ENCODE measurements at places on chromosomes 1 and 21.

DNA sequence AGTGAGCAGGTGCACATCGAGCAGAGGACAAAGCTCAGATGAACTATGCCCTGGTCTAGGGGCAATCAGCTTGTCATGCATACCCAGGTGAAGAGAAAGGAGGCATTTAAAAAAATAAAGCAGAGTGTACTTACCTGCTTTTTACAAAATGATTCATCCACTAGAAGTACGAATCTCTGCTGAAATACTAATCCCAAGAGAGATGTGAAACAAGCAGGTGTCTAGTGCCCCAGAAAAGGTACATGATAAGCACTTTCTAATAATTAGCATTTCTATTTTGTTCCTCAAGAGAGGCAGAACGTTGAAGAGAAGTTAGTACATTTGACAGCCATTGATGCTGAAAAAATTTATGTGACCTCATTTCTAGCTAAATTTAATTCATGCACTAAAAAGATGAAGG lies 31.1 kb downstream of the CHODL start:
- DNase-seq = peak; percentile 88

DNA sequence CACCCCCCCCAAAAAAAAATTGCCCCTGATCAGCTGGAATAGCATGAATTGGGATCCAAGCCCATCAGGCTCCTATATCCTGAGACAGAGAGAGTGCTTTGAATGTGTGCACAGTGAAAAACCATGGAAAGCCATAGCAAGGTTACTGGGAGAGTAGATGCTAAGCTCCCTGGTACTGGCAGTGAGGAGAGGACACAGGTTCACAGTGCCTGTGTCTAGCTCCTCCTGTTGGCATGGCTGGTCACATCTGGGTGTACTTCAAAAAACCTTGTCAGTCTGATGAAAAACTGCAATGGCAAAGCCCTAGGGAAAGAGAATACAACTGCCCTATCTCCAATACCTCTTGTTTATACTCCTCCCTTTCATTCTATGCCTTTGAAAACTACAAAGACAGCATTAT lies 12.9 kb downstream of the COPA start:
- DNase-seq = peak; percentile 55

DNA sequence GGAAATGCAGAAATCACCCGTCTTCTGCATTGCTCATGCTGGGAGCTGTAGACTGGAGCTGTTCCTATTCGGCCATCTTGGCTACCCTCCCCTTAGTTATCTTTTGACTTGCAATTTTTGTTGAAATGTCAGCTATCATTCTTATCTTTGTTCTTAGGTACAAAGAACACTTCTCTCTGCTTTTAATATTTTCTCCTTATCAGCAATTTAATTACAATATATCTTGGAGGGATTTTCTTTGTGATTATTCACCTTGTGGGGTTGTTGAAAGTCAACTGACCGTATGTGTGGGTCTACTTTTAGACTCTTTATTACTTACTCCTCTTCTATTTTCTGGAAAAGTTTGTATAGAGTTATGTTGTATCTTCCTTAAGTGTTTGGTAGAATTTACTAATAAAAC lies 43.1 kb upstream of the PKP1 start:
- no peak for DNase-seq

DNA sequence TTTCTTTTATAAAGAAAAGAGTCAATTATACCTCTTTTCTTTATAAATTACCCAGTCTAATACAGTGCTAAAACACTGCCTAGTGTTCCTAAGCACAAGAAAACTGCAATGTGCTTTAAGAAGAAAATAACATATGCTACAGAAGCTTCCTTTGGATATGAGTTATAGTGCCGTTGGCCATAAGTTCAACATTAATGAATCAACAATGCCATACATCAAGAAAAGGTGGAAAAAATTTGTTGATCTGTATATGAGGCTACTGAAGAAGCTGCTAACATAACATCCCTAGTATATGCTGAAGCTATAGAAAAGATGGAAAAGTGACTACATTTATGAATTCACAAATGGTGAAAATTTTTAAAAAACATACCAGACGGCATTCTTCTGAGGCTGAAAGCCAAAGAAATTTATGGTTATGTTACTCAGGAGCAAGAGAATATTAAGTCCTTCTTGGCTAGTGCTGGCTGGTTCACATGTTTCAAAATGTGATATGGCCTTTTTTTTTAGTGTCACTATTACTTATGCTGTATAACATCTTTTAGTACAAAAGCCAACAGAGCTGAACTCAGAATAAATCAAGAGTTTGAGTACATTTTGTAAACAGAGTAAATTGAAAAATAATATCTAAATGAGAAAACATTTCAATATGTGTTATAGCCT lies 743.2 kb upstream of the RGS18 start:
- no peak for DNase-seq

GRCh38 chr1:198153804-198154203 lies 3.0 kb upstream of the NEK7 start:
- no peak for DNase-seq

DNA sequence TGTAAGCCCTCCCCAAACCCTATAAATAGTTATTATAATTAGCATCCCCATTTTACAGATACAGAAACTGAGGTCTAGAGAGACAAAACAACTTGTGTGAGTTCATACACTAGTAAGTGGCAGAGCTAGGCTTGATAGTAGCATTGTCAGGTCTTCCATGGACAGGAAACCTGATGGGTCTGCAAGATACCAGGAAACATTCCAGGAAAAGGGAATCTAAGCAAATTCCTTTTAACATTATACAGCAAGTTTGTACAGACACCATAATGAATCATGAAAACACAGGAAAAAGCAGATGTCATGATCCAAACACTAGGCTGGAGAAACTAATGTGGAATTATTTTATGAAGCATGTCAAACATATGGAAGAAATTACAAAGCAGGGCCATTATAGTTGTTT lies 89.1 kb upstream of the KCNK2 start:
- DNase-seq = no peak

DNA sequence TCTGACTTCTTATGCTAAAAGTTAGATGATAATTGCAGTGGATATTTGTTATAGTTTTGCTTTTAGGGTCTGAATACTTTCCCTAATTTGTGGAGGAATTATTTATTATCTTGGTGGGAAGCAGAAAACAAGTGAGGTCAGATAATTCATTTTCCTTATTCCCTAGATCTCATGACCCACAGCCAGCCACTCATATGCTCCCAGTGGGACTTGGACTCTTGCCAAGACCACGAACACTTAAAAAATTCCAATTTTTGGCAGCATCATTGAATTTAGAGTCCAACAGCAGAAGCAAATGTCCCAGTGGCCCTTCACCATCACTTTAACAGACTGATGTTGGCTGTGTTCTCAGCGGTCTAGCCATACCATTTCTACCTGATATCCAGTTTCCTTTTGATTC lies 204.2 kb downstream of the HMCN1 start:
- no peak for DNase-seq

DNA sequence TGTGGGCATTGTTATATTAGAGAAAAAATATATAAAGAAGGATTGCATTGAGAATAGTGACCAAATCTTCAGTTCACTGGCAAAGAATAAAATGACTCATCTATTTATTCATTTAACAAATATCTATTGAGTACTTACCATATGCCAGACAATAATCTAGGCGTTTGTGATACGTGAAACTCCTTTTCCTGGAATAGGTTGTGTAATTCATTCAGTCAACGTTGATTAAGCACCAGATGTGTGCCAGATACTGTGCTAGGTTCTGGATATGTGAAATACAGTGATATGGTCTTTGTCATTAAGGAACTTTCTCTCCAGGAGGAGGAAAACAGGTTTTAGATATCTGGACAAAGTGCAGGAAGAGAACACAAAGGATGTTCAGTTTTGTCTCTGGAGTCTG lies 344.5 kb downstream of the RWDD3 start:
- DNase-seq = no peak

DNA sequence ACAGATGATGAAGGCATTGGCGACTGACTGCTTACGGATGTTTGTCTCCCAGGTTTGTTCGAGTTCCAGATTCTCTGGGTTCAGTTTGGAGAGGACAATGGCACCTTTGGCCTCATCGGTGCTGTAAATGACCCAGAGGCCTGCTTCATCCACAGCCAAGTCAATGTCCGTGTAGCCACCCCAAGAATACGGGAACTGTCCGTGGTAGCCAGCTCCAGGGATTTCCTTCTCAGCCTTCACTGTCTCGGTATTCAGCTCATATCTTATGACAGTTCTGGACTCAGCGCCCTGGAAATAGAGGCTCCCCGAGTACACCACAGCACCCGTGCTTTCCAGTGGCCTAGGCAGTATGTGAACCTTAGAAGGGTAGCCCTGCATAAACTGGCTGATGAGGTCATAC lies 14.1 kb downstream of the MYOCOS start:
- no peak for DNase-seq

GRCh38 chr21:29308456-29308783 lies 9.7 kb downstream of the BACH1 start:
- no peak for DNase-seq

- no peak for DNase-seq
These were observed 392 bp upstream of the DMRTA2 start for GRCh38 chr1:50423670-50424000.

GRCh38 chr1:180805316-180805715 lies 107.4 kb upstream of the KIAA1614 start:
- no peak for DNase-seq

- DNase-seq = no peak
These were observed 2.5 kb downstream of the ATP5PF start for GRCh38 chr21:25732091-25732760.

DNA sequence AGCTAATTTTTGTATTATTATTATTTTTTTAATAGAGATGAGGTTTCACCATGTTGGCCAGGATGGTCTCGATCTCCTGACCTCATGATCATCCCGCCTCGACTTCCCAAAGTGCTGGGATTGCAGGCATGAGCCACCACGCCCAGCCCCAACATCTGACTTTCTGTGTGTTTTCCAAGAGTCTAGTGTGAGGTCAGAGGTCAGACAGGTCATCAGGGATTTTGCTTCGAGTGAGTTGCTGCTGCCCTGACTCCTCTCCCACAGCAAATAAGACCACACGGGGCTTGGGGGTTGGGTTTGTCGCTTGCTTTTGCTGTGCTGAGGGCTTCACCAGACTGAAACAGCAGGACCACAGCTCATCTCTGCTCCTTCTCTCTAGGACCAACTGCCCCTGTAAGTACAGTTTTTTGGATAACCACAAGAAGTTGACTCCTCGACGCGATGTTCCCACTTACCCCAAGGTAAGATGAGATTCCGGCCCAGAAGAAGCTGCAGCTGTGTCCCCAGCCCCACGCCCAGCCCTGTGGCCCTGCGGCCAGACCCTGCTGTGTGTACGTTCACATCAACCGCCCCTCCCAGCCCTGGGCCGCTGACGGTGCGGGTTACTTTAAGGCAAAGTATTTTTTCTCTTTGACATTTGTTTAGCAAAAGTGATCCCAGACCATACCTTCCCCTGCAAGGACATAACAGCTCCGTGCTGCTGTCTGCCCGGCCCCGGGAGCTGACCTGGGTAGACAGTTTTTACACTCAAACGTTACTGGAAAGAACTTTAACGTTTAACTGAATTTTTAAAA lies 97.5 kb downstream of the PDE9A start:
- DNase-seq = no peak

- no peak for DNase-seq
These were observed 118.1 kb downstream of the CACNA1E start for GRCh38 chr1:181601186-181601950.

DNA sequence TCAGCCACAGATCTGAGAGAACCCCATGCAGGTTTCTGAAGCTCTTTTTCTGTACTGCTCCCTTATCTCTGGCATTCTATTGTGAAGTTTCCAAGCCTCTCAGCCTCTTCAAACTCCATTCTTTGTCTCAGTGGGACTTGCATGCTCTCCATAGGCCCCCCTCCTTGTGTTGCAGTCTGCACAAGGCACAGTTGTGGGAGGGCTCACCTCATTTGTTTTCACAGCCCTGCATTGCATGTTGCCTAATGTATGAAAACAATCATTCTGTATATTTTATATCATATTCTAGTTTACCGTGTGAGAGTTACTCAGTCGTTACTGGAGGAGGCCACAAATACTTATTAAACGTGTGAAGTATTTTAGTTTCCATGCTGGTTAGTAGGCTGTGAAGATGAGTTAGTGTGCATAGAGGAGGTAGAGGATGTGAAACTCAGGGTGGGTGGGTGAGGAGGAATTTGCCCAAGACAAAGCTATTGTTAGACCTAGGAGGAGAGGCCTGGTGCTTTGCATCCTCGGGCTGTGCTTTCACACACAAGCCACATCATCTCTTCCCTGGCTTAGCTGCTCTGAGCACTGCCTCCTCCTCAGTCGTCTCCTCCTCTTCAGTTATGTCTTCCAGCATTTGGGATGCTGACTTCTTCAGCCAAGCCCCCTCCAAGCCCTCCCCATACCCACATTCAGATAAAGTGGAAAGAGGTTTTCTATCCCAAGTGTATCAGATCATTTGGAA lies 7.8 kb upstream of the CHI3L2 start:
- DNase-seq = no peak

- no peak for DNase-seq
These were observed 11.2 kb upstream of the CACYBP start for GRCh38 chr1:174988539-174988938.

GRCh38 chr1:30465096-30465495 lies 258.3 kb downstream of the MATN1 start:
- DNase-seq = no peak

GRCh38 chr1:158058237-158058985 lies 65.0 kb downstream of the KIRREL1 start:
- DNase-seq = no peak

DNA sequence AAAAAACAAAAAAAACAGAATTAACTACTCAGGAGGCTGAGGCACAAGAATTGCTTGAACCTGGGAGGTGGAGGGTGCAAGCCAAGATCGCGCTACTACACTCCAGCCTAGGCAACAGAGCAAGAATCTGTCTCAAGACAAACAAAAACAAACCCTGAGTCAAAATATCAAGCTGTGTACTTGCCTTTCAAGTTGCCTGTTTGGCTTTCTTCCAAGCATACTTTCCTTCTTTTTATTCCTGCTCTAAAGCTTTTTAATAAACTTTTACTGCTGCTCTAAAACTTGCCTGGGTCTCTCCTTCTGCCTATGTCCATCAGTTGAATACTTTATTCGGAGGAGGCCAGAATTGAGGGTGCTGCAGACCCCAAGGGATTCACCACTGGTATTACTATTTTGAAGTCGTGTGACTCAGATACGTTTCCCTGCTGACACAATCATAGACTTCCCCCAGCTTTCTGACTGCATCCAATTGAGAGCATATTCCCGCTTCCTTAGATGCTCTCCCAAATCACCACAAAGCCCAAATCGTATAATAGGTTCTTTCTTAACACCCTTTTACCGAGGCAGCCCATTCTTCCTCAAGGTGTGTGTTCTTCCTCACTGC lies 3.5 kb upstream of the ACBD6 start:
- DNase-seq = no peak

GRCh38 chr1:171751221-171751620 lies 9.4 kb upstream of the VAMP4 start:
- DNase-seq = no peak

- DNase-seq = no peak
These were observed 777.8 kb upstream of the BRINP3 start for GRCh38 chr1:191255354-191256054.

GRCh38 chr1:17507915-17508314 lies 31.6 kb upstream of the ARHGEF10L start:
- DNase-seq = no peak

DNA sequence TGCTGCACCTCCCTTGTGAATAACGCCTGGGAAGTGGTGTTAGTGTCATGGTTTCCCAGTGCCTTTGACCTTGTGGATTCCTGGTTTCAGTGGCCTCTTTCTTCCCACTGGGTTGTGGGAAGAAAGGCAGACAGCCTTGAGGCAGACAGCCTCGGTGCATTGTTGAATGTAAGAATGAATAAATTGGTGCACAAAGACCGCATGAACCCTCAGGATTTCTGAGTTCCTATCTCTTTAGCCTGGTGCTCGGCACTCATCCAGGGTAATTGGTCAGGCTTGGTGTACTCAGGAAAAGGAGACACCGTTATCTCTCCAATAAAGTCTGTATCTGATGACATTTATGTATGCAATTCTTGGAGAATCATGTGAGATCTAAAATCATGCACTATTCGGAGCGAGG lies 5.1 kb downstream of the ZNF362 start:
- DNase-seq = no peak

All from NCI-H345 (cell line).